ENCODE measurements at places on chromosomes 4 and X.

GRCh38 chrX:106159861-106160282, 8.2 kb upstream of the PWWP3B start:
- DNase-seq, result no peak

GRCh38 chr4:159432436-159432835, 329.6 kb downstream of the RAPGEF2 start:
- DNase-seq, result no peak

GRCh38 chr4:124710911-124711310, 1.6 kb downstream of the ANKRD50 start:
- no peak for DNase-seq

GRCh38 chr4:4356106-4357041, 30.5 kb upstream of the NSG1 start:
- DNase-seq, result no peak

DNA sequence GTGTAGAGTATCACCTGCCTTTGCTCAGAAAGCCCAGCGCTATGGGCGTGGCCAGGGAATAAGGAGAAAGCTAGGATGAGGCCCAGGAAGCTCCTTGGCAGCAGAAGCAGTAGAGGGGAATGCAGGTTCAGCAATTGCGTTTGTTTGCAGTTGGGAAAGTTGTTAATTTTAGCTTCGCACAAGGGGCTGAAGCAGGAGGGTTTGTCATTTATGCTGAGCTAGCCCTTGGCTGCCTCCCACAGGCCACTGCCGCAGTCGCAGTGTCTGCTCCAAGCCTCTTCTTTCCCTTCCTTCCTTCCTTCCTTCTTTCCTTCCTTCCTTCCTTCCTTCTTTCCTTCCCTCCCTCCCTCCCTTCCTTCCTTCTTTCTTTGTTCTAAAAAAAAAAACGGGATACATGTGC, 21.5 kb downstream of the FRMPD3 start:
- no peak for DNase-seq

GRCh38 chrX:129472116-129472515, 51.2 kb downstream of the SMARCA1 start:
- no peak for DNase-seq

DNA sequence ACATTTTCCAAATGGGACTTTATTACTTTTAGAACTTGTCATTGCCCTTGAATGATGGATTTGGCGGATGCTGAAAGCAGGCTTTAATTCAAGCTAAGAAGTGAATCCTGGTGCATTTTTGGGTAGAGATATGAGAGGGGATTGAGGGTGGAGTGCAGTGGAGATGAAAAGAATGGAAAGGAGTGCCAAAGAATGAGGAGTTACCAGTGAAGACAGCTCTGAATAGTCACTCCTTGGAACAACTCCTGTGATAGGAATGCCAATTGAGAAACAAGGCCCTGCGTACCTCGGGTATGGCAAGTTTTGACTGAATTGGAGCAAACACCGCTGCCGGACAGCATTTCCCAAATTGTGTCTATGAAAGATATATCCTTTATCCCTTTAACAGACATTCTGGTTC, 36.5 kb upstream of the ETNPPL start:
- no peak for DNase-seq

- no peak for DNase-seq
Observed at GRCh38 chr4:159047478-159048165, 55.3 kb upstream of the RAPGEF2 start.

GRCh38 chr4:85740431-85740861, 265.5 kb downstream of the ARHGAP24 start:
- DNase-seq, result no peak

DNA sequence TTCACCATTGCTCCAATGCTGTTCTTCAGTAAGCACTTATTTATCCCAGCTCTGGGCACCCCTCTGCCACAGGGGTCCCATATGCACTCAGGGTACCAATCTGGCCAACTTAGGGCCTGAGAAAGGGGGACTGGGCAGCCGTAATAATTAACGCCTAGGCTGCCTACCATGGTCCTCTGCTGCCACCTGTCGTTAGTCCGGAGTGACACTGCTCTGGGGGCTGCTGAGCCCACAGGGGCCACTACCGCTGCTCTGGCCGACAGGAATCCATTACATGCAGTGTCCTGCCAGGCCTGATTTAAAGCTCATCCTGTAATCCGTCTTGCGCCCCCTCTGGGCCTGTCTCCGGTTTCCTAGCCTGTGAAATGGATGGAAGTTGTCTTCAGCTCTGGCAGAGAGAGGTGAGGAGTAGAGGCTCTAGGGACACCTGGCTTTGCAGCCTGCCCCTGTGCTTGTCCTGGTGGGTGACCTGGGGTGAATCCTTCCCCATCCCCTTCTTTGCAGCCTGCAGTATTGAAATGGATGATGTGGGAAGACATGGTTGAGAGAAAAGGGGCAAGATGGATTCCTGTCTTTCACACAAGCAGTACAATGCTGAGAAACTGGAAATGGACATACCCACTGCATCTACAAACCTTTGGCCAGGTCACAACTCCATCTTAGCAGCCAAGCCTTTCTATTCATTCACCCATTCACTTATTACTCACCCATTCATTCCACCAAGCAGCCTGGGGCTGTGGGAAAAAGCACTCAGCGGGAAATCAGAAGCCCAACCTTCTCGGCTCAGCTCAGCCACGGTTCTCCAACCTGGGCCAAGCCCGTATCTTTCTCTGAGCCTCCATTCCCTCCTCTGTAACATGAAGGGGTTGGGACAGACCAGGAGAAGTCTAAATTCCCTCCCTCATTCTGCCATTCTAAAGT, 116.3 kb upstream of the NALF2 start:
- peak; percentile 13 for DNase-seq

DNA sequence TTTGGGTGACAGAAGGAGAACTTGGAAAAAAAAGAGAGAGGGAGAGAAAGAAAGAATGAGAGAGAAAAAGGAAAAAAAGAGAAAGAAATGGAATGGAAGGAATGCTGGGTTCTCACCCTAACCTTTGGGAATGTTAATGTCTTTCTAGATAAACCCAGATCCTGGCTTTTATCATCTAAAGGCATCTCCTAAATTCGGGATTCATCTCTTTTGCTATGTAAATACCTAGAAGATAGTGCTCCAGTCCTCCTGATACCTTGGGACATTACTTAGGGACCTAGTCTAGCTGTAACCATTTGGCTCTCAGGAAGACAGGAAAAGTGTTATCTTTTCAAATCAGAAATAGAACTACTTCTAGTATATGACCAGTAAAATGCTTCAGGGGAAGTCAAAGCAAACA, 15.8 kb upstream of the SPCS3 start:
- no peak for DNase-seq

GRCh38 chrX:24646745-24647182, 383 bp downstream of the PCYT1B start:
- peak; percentile 68 for DNase-seq

GRCh38 chr4:14446311-14446710, 556.0 kb upstream of the CPEB2 start:
- DNase-seq, result no peak

DNA sequence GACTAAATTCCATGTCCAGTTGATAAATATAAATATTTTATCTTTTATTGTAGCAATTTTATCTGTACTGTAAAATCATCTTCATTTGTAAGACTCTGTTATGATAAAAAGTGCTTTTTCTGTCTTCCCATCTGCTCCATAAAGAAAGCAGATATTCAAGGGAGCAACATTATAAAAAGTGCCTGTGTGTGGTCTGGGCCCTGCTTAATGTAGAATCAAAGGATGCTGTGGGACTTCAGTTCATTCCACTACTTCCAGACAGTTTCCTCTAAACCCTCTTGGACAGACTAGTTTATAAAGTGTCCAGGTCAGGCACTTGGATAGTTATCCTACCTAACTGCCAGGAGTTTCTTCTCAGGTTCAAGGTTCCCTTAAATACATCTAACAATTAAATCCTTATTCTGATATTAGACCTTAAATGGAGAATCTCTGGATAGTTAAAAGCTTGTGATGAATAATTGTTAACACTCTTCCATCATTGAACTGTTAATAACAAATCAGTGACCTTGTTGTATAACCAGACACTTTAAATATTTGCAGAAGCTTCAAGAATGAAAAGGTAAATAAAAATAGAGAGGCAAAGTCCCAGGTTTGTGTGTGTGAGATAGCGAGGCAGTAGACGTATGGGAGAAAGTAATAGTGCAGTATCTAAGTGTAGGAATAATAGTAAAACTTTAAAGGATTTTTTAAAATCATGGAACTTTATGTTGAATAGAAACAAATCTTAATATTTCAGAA, 237.5 kb upstream of the CTSO start:
- no peak for DNase-seq

DNA sequence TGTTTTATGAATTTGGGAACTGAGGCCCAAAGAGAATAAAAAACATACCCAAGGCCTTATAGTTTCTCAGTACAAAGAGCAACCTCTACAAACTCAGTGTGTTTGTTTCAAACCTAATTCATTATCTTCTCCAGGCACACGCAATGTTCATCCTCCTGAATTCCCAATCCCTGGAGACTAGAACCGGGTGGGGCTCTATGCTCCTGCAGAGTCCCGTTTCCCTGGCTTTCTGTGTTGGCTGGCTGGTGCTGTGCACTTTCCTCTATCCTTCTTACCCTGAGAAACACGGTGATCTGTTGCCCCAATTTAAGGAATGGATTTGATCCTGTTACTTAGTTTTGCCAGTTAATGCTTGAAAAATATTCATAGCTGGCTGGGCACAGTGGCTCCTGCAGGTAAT, 63.9 kb downstream of the FGFBP1 start:
- no peak for DNase-seq

- DNase-seq, result no peak
Observed at GRCh38 chr4:47500776-47501175, 15.7 kb downstream of the ATP10D start.

GRCh38 chr4:51901363-51901762, 58.4 kb downstream of the DCUN1D4 start:
- DNase-seq, result no peak

- DNase-seq, result peak; percentile 64
Observed at GRCh38 chrX:15349046-15349445, 13.7 kb upstream of the PIGA start.

DNA sequence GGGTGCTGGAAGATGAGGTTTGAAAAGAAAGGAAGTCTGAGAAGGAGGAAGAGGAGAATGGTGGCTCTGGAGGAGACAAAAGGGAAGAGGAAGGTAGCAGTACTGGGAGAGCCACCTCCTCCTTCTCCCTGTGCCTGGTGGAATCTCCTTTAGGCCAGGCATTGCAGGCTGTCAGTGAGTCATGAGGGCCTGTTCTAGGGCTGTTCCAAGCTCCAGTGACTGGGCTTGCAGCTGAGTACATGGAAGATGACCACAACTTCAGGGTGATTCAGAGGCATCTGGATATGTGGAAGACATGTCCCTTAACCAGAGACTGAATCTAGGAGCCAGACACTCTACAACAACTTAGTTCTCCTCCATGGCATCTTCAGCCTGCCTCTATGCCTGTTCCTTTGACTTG, 107.8 kb downstream of the EFNB1 start:
- no peak for DNase-seq

DNA sequence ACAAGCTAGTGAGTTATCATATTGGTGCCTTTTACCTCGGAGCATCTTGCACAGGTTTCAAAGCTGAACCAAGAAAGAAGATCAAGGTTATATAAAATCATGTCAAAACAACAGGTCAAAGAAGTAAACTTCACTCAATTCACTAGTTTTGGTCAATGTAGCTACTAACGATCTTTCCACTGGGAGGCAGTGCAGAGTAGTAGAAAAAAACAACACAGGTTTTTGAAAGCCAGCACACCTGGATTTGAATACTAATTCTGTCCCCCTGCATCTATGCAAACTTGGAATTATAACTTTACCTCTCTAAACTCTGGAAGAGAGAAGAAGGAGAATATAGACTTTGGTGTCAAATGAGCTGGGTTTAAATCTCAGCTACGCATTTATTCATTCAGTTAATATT, 266.1 kb downstream of the GRIA3 start:
- no peak for DNase-seq

- DNase-seq, result peak; percentile 20
Observed at GRCh38 chr4:145804116-145804515, 124.2 kb downstream of the C4orf51 start.

GRCh38 chr4:108303488-108304177, 134.9 kb upstream of the LEF1 start:
- no peak for DNase-seq

GRCh38 chr4:173696551-173696950, 166.5 kb upstream of the HAND2 start:
- DNase-seq, result no peak

DNA sequence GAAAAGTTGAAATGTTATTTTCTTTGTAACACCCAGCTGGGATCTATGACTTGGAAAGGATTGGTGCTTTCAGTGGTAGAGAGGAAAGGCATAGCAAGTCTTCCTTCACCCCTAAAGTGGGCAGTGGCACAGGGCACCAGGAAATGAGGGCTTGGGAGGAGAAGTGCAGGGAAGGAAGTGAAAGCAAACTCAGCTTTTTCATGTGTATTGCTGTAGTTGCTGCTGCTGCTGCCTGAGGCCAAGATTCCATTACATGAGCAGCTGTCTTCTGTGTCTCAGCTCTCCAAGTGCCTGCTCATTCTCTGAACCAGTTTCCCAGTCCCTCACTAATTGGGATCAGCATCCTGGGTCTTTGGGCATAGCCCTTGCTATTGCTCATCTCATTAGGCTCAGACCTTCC, 2.6 kb downstream of the HCCS start:
- DNase-seq, result no peak

DNA sequence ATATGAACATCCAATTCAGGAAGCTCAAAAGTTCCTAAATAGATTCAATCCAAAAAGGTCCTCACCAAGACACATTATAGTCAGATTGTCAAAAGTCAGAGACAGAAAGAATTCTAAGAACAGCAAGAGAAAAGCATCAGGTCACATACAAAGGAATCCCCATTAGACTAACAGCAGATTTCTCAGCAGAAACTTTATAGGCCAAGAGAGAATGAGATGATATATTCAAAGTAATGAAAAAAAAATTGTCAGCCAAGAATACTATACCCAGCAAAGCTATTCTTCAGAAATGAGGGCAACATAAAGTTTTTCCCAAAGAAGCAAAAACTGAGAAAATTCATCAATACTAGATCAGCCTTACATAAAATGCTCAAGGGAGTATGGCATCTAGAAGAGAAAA, 106.6 kb upstream of the SH3RF1 start:
- DNase-seq, result no peak

GRCh38 chr4:182324282-182324681, 81.1 kb downstream of the TENM3 start:
- DNase-seq, result no peak

- DNase-seq, result no peak
Observed at GRCh38 chrX:18873189-18873791, 110.6 kb downstream of the PHKA2 start.

GRCh38 chr4:5890063-5890727, 2.7 kb downstream of the CRMP1 start:
- DNase-seq, result peak; percentile 80

GRCh38 chr4:169662206-169662605, 41.8 kb downstream of the CLCN3 start:
- no peak for DNase-seq

GRCh38 chr4:99815597-99816011, 1.0 kb upstream of the DAPP1 start:
- DNase-seq, result peak; percentile 7

DNA sequence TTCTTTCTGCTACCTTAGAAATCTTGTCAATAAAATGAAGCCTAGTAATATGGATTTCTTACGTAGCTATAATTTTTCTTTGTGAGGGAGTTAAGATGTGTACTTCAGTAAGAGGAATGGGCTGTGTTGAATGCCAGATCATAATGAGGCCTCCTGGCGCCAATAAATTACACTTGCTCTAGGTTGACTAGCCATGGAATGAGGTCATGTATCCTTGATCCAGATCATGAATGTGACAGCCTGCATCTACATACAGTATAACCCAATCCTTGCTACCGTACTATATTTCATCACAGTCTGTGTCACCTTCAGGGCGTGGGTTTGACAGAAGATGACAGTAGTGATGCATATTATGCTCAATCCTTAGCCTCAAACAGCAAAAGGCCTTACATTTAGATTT, 36.2 kb downstream of the NHS start:
- no peak for DNase-seq

- DNase-seq, result no peak
Observed at GRCh38 chr4:44256414-44256813, 192.2 kb downstream of the KCTD8 start.

Data from NCI-H2171 treated with DMSO at 0.1 percent for 48 hours (cell line).